Stimulated activated CD4-positive, alpha-beta T cell treated with anti-CD3 and anti-CD28 coated beads, TNF-alpha, amount 100 ng/mL, for 4 hours (primary cell): ENCODE measurements at places on chromosomes 4 and X.

GRCh38 chrX:155334486-155335336 lies at the start of gene CLIC2:
TSS of gene CLIC2 (minus strand) at chrX:155334614. CDS start at chrX:155334427, 187 bp downstream.
- DNase-seq: no peak

GRCh38 chr4:3875466-3875865 lies 109.3 kb downstream of the ADRA2C start:
- DNase-seq: no peak

DNA sequence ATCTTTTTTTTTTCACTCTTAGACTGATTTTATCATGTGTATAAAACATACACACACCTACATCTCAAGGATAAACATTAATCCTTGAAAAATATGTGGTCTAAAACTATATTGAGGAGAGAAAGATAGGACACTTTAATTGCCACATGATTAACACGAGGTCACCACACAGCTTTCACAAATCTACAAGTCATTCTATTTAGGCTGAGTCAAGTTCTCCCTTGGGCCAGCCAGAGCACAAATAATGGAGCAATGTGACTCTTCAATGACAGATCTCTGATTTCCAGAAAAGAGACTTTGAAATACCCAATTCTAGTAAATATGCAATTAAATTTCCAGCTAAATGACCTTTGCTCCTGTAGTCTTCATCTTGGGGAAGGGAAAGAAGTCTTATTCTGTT lies 12.9 kb upstream of the ADH4 start:
- no peak for DNase-seq

- DNase-seq: no peak
Measured at GRCh38 chr4:95249426-95250021, 299.2 kb downstream of the UNC5C start.

GRCh38 chrX:71148278-71148663 lies 3.6 kb downstream of the NLGN3 start:
- DNase-seq: no peak

DNA sequence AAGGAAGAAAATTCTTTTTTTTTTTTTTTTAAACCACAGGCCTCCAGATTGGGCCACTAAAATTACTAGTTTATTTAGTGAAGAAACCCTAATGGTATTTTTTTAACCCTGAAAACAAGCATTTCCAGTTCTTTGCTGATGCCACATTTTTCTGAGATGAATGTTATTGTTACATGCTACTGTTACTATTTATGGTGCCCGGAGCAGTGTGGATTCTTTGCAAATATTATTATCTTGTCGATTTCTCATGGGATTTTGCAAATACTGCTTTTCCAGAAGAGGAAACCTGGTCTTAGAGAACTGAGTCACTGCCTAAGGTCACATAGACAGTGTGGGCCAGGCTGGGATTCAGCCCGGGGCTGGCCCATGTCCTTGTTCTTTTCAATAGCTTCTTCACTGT lies 8.7 kb upstream of the ALAS2 start:
- no peak for DNase-seq

- DNase-seq: no peak
Measured at GRCh38 chr4:175970724-175971123, 94.9 kb upstream of the WDR17 start.

GRCh38 chr4:44342800-44343199 lies 105.8 kb downstream of the KCTD8 start:
- no peak for DNase-seq

GRCh38 chr4:9996319-9997110 lies 24.8 kb downstream of the SLC2A9 start:
- no peak for DNase-seq
